ENCODE measurements at places on chromosomes 6 and 20.
A peak's percentile ranks its signal among the peaks of the same experiment; 100 is the strongest.

DNA sequence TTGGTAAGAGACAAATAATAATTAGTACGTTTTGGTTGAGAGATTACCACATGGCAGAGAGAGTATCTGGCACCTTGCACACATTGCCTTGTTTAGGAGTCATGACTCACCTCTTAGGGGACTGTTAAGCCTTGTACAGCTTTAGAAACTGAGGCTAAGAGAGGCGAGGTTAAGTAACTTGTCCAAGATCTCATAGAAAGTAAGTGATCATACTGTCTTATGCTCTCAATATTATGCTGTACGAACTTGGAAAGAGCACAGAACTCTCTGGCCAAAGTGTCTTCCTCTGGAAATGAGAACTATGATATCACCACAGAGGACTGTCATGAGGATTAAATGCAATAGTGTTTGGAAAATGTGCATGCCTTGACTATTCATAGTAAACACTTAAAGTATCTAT lies 249.0 kb downstream of the UTRN start:
- no peak for DNase-seq

GRCh38 chr6:56808871-56809359 lies 146.0 kb upstream of the BEND6 start:
- DNase-seq = no peak

GRCh38 chr6:119303164-119303887 lies 46.2 kb downstream of the MAN1A1 start:
- no peak for DNase-seq

DNA sequence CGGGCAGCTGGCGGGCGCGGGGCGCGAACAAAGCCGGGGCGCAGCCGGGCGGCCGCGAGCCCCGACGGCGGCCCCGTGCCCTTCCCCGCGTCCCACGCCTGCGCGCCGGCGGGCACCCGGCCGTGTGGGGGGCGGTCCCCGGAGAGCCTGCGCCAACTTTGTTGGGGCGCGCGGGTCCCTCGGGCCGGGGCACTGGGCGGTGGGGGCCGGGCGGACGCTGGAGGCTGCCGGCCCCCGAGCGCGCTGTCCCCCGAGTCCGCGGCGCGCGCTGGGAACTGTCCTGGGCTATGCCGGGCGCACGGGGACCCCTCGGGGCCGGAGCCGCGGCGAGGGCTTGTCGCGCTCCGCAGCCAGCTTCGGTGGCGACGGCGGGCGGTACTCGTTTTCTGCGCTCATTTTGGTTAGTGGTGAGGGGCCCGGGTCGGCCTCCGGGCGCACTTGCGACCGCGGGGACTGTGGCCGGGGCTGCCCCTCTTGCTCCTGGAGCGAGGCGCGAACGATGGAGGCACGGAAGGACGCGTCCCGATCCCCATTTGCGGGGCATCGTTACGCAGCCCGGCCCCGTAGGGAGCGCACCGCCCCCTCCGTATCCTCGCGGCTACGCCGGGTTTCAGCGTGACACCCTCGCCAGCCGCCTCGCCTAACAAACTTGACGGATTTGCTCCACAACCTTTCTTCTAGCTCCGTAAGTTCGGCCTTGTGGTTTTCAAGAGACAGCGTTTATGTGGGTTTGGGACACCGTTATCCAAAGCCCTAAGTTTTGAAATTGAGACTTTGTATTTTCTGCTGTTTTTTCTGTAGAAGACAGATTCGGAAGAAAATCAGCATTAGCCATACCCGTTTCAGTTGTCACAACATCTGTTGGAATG lies 622 bp downstream of the SS18L1 start:
- peak; percentile 72 for DNase-seq

- no peak for DNase-seq
These were observed 61.5 kb upstream of the VSTM2L start for GRCh38 chr20:37841389-37841788.

- no peak for DNase-seq
These were observed 44.0 kb downstream of the SRPK1 start for GRCh38 chr6:35876902-35877301.

DNA sequence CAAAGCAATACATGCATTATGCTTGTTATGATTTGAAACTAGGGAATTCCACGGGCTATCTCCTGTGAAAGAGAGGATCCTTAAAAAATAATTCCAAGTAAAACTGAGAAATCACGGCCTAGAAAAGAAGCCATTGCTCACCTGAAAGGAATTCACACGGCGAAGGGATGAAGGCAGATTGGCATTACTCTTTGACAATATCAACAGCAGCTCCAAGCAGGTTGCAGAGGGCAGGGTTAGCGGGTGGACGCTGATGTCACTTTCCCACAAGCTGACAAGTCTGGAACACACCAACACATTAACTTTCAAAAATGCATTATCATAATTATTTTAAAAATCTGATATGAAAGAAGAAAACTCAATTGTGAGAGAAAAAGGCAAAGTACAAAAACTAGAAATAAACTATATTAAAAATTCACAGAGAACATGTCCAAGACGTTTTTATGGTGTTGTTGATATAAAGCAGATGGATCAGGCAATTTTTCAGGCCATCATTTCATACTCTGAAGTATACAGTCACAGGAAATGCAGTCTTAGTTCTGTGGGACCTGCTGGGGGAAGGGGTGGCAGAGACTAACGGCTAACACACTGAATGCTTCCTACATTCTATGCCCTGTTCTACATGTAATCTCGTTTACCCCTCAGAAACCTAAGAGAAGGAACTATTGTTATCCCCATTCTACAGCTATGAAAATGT lies 108.3 kb downstream of the UBE3D start:
- DNase-seq = no peak

DNA sequence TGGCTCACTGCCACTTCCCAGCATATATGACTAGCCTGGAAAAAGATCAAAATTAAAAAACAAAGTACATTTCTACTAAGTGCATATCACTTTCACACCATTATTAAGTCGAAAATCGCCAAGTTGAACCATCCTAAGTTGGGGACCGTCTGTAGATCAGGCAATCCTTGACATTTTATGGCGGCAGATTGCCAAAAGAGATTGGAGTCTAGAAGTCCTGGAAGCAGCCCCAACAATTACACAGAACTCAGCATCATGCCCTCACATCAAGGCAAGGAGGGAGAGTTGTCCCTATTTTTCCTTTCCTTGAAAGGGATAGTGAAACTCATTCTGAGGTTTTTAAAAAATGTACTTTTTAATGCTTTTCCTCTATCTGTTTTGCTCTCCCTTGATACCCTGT lies 30.7 kb downstream of the SLC22A3 start:
- DNase-seq = no peak

DNA sequence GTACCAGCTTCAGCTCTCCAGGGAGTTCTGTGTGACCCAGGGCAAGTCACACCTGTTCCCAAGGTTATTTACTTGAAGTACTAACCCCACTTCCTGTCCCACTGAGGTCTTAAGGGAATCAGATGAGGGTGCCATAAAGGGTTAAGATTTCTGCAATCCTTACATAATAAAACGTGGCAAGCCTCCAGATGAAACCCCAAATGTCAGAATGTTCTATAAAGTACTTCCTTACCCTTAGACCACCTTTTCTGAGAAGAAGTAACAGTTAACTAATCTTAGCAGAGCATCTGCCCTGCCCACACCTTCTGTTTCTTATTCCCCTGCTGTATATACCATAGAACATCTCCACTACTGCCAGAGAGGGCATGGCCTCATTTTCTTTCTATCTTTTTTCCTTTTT lies 6.0 kb upstream of the AVP start:
- no peak for DNase-seq

DNA sequence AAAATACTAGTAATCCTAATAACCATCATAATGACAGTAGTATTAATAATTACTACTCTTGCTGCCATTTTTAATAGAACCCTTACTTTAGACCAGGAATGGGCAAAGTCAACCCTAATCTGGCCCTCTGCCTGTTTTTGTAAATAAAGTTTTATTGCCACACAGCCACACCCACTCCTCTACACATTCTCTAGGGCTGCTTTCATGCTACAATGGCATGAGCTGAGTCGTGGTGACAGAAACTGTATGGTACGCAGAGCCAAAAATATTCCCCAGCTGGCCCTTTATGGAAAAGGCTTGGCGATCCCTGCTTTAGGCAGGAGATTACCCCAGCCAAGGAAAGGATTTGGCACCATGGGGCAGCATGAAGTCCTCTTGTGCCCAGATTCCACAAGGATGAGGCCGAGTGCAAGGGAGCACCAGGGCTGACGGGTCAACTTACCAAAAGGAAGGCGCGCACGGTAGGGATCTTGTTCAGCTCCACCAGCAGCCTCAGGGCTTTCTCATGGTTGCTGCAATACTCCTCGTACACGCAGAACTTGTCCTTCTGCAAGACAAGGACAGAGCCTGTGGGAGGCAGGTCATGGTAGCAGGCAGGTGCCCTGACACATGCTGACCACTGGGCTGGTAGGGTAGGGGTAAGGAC lies 93.6 kb downstream of the PREX1 start:
- no peak for DNase-seq

DNA sequence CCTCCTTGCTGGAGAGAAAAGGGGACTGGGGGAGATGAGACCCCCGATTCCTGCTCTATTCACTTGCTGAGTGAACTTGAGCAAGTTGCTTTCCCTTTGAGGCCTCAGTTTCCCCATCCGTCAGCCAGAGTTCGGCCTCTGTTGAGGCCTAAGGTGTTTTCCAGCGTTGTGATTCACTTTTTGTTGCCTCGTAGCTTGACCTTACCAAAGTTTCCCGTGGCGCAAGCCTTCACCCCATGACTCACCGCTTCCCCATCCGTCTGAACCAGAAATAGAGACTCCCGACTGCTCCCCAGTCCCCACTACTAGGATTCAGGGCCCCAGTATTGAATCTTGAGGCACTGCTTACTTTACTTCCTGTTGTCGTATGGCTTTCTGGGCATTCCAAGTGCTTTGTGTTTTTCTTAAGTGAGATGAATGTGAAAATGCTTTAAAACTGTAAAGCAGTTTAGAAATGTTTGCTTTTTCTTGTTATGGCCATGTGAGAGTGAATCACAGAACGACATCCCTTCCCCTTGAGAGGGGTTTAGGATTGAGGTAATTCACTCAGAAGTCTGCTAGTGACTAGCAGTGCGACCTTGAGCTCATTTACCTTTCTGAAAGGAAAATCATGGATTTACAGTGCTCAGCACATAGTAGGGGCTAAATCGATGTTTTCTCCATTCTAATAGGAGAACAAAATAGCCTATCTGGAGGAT lies 1.2 kb downstream of the CHMP4B start:
- peak; percentile 37 for DNase-seq

GRCh38 chr6:127403636-127404035 lies 55.6 kb downstream of the KIAA0408 start:
- DNase-seq = no peak

DNA sequence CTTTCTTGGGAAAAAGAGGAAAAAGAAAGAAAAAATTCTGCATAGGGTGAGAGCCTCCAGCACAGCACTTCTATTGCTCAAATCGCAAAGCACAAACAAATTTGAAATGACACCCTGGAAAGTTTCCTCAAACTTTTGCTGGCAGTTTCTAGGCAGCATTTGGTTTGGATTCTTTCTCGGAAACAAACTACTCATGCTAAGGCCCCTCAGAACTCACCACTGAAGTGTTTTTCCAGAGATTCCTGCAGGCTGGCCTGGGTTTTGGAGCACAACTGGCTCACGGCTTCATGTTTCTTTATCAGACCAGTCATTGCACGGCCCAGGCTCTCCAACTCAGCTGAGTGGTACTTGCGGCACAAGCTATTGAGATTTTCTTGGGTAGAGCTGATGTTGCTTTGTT lies 237.8 kb downstream of the SYNE1 start:
- no peak for DNase-seq

DNA sequence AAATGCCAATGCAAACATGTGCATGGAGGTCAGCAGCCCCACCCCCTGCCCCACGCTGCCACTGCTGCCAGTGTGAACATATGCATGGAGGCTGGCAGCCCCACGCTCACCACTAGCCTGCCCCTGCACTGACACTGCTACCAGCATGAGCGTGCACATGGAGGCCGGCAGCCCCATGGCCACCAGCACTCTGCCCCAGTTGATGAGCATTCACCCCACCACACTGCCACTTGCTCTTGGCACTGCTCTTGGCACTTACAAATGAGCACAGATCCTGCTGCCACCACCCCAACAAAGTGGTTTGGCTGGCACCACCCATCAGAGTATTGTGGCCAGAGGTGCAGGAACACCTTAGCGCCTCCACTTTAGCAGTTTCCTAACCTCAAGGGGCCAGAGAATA lies 174.1 kb downstream of the KHDC1L start:
- no peak for DNase-seq

- DNase-seq = no peak
These were observed 100.1 kb upstream of the FRMD1 start for GRCh38 chr6:168179133-168179532.

DNA sequence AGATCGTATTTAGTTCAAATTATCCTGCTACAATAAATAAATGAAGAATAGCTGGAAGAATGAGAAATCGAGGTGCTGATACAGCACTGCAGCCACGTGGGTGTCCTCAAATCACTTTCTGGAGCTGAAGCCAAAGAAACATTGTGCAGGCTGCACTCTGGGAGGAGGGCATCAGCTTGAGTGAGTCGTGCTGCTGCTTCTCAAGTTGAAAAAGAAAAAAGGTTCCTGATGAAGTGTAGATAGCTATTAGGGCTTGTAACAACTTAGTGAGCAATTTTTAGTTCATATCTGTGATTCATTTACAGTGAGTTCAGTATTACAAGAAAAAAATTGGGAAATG lies 40.5 kb downstream of the DSE start:
- peak; percentile 23 for DNase-seq

DNA sequence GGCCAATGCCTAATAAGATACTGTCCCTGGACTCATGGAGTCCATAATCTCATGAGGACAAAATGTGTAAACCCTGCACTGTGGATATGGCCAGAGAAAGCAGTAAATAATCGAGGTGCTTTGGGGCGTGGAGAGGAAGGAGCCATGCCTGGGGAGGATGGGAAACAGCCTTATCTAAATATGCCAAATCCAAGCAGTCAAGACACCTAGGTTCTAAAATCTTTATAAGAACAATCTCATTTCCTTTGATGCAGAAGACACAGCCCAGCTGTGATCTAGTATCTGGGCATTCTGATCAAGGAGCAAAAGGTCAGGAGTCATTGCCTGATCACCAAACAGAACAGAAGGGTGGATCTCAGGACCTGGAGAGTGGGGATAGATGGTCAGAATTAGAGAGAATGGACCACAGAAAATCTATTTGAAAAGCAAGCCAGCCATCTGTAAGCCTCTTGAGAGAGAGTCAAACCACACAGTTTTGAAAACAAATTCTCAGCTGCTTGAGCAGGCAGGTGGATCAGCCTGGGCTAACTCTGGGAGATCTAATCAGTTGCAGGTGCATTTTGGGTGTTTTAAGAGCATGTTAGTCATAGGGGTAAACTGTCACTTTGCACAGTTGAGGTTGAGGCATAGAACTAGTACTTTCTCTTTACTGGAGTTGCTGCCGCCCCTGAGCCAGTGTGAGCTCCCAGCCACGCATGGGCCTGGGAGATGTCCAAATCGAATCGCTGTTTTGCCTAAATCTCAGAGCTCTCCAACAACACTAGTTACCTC lies 130.8 kb upstream of the TNFAIP3 start:
- no peak for DNase-seq

- DNase-seq = peak; percentile 83
These were observed 88.6 kb upstream of the TGM3 start for GRCh38 chr20:2206957-2207769.

GRCh38 chr6:121055572-121056163 lies 278.6 kb downstream of the TBC1D32 start:
- DNase-seq = peak; percentile 48
